ENCODE measurements at places on chromosomes 3 and 15. TPM values are rescaled to one million over a fixed set of nuclear protein-coding genes. Genes with fewer than 3 reads are reported as not detected.

Gene ATP8B4
- total RNA-seq: not detected

Gene GOLGA8T
- total RNA-seq: not detected

Gene PIK3CA
- 17.8 TPM for total RNA-seq

Gene EXOG
- 42.3 TPM for total RNA-seq

Gene SPINT1
- total RNA-seq: 2.0 TPM

Gene NOX5
- total RNA-seq: not detected

Gene NR1I2
- total RNA-seq: not detected

Gene ISLR2
- not detected for total RNA-seq

Gene ZMYND10
- 2.8 TPM for total RNA-seq

Gene PRSS50
- not detected for total RNA-seq

Gene HIGD2B
- 0.33 TPM for total RNA-seq

Gene NPRL2
- total RNA-seq: 27.9 TPM

Gene MLF1
- not detected for total RNA-seq

Gene PLD1
- total RNA-seq: not detected

Gene MCF2L2
- total RNA-seq: 8.0 TPM

Gene RBMS3
- total RNA-seq: not detected

Gene TPRA1
- total RNA-seq: 51.4 TPM

Gene NUP210
- total RNA-seq: 232 TPM

Gene WDR93
- total RNA-seq: not detected

Gene GP5
- total RNA-seq: not detected

Gene UROC1
- not detected for total RNA-seq

Gene LZTFL1
- total RNA-seq: 9.7 TPM

Gene ZIC1
- not detected for total RNA-seq

Gene CELSR3
- total RNA-seq: 8.4 TPM

Gene CHRFAM7A
- not detected for total RNA-seq

Gene LRRC3B
- not detected for total RNA-seq

Gene CILP
- total RNA-seq: not detected

Gene TMC3
- total RNA-seq: not detected

Gene FBXW12
- 0.37 TPM for total RNA-seq

Gene FBXO40
- not detected for total RNA-seq

Gene SGO1
- 38.8 TPM for total RNA-seq

Gene PLA1A
- not detected for total RNA-seq

Gene SLC22A14
- not detected for total RNA-seq

Gene CPEB1
- total RNA-seq: not detected

Gene ELL3
- total RNA-seq: 134 TPM

Gene C3orf85
- total RNA-seq: not detected

Gene TNFAIP8L3
- not detected for total RNA-seq

Gene BCL2A1
- total RNA-seq: 2.3 TPM

Gene FETUB
- total RNA-seq: not detected

Gene SCAMP5
- total RNA-seq: 43.7 TPM

Gene DGKG
- total RNA-seq: 0.06 TPM

Gene ANKRD63
- total RNA-seq: not detected

Gene TBL1XR1
- 162 TPM for total RNA-seq

Gene PYGO1
- total RNA-seq: not detected

Gene ULK3
- total RNA-seq: 30.2 TPM

Gene ATOSA
- total RNA-seq: 103 TPM

Gene ANKDD1A
- 3.1 TPM for total RNA-seq

Gene LMAN1L
- 0.37 TPM for total RNA-seq

Gene TGM5
- not detected for total RNA-seq

Gene GOLGA6A
- 0.13 TPM for total RNA-seq

Gene NRROS
- total RNA-seq: 3.7 TPM

Gene TWF2
- total RNA-seq: 64.9 TPM

Gene RBPMS2
- total RNA-seq: not detected

Gene CLRN1
- total RNA-seq: not detected

All from OCI-LY7 (cell line).